A549 treated with CpdA at 1 μM for 4 hours (cell line): ENCODE measurements at places on chromosomes 11 and 22. TPM values are rescaled to one million over a fixed set of nuclear protein-coding genes. Genes with fewer than 3 reads are reported as not detected.

SPDYC gene
- not detected in 5 replicates for total RNA-seq

MFRP gene
- not detected in 5 replicates for total RNA-seq

HTR3B gene
- not detected in 5 replicates for total RNA-seq

PHOX2A gene
- total RNA-seq = not detected in 5 replicates

ARHGAP42 gene
- 6.3 to 8.8 TPM (median 7.3 TPM) in 5 replicates for total RNA-seq

SMC1B gene
- total RNA-seq = 0.02 to 0.04 TPM in 2 of 5 replicates, not detected in the others
